ENCODE measurements at places on chromosomes 2 and 18. TPM values are rescaled to one million over a fixed set of nuclear protein-coding genes. Genes with fewer than 3 reads are reported as not detected.

Gene ALPP
- not detected for total RNA-seq

- no peak overlapping the region for H3K27ac ChIP-seq
- H3K36me3 ChIP-seq = no peaks in the 10 kb centered on the region
- H3K27me3 ChIP-seq = no peaks in the 10 kb centered on the region
- no peak overlapping the region for H3K4me3 ChIP-seq
- no peak for DNase-seq
Measured at GRCh38 chr18:41144441-41144840, 810.6 kb upstream of the PIK3C3 start.

GRCh38 chr18:70181015-70181414 lies 24.5 kb downstream of the RTTN start:
- peaks cover 17% of the 10 kb centered on the region for H3K36me3 ChIP-seq
- no peak for DNase-seq
- H3K27ac ChIP-seq = no peak overlapping the region
- no peaks in the 10 kb centered on the region for H3K4me1 ChIP-seq
- H3K27me3 ChIP-seq = no peaks in the 10 kb centered on the region

GRCh38 chr18:49380801-49381200 lies 79.6 kb downstream of the DYM start:
- no peak overlapping the region for H3K27ac ChIP-seq
- peaks cover 6% of the 10 kb centered on the region for H3K36me3 ChIP-seq
- no peaks in the 10 kb centered on the region for H3K4me1 ChIP-seq
- no peak for DNase-seq
- H3K4me3 ChIP-seq = no peak overlapping the region
- no peaks in the 10 kb centered on the region for H3K27me3 ChIP-seq

Measured in neural crest cell (in vitro differentiated cells).